Mammary epithelial cell (primary cell): ENCODE measurements at places on chromosomes 7 and 10. TPM values are rescaled to one million over a fixed set of nuclear protein-coding genes. Genes with fewer than 3 reads are reported as not detected.

Gene FZD1
- total RNA-seq: 17.7 TPM

Gene VWA2
- total RNA-seq: 2.5 TPM

Gene OR6B1
- not detected for total RNA-seq

Gene IGFBP1
- not detected in 2 replicates for total RNA-seq

Gene CLDN3
- total RNA-seq: not detected in 2 replicates

Gene INMT
- not detected for total RNA-seq

Gene PNLIPRP2
- not detected for total RNA-seq

Gene AP1S1
- 102 TPM for total RNA-seq

Gene CUZD1
- total RNA-seq: 1.2 and 1.3 TPM in 2 replicates

Gene TNS3
- 43.5 TPM for total RNA-seq

Gene CUTC
- 12.2 and 14.7 TPM in 2 replicates for total RNA-seq

Gene TFEC
- 0.17 TPM for total RNA-seq

Gene ACTA2
- 20.7 and 29.4 TPM in 2 replicates for total RNA-seq

Gene ANXA7
- total RNA-seq: 107 TPM

Gene TMEM229A
- total RNA-seq: not detected in 2 replicates

Gene SLC13A1
- not detected in 2 replicates for total RNA-seq

Gene NUTM2E
- total RNA-seq: 0.16 TPM in 1 of 2 replicates, not detected in the other

Gene PHKG1
- total RNA-seq: 0.33 TPM

Gene BMPER
- 0.17 TPM for total RNA-seq

Gene LEP
- not detected in 2 replicates for total RNA-seq

Gene NRG3
- total RNA-seq: not detected in 2 replicates

Gene RBP3
- not detected for total RNA-seq

Gene PRF1
- not detected in 2 replicates for total RNA-seq

Gene THSD7A
- total RNA-seq: not detected in 2 replicates

Gene WNT8B
- not detected for total RNA-seq

Gene HOXA11
- total RNA-seq: 0.69 and 0.96 TPM in 2 replicates

Gene LAMB4
- 0.09 and 0.13 TPM in 2 replicates for total RNA-seq

Gene TSPAN15
- 1.5 TPM for total RNA-seq

Gene PLEKHS1
- total RNA-seq: not detected in 2 replicates

Gene STEAP1
- 14.9 and 15.3 TPM in 2 replicates for total RNA-seq

Gene PIK3AP1
- not detected in 2 replicates for total RNA-seq

Gene DNAJC30
- total RNA-seq: 3.0 TPM

Gene TNKS2
- 35.8 and 54.1 TPM in 2 replicates for total RNA-seq

Gene TMEM139
- 38.8 TPM for total RNA-seq

Gene SPACDR
- 0.59 and 0.78 TPM in 2 replicates for total RNA-seq

Gene RNF32
- 1.0 TPM for total RNA-seq

Gene ERV3-1
- 4.6 and 5.5 TPM in 2 replicates for total RNA-seq

Gene COBL
- total RNA-seq: not detected in 2 replicates

Gene PNLIP
- total RNA-seq: not detected in 2 replicates

Gene DDX21
- 92.9 TPM for total RNA-seq

Gene ZNF775
- total RNA-seq: 2.0 TPM

Gene PALD1
- not detected in 2 replicates for total RNA-seq

Gene LBX1
- total RNA-seq: not detected

Gene UNCX
- not detected in 2 replicates for total RNA-seq

Gene PON1
- total RNA-seq: not detected in 2 replicates

Gene MYL10
- total RNA-seq: not detected in 2 replicates

Gene VAX1
- not detected in 2 replicates for total RNA-seq
